Stimulated activated CD4-positive, alpha-beta T cell treated with anti-CD3 and anti-CD28 coated beads, Interleukin-1b, Interleukin-23, amount 100 ng/mL, for 1 hour (primary cell): ENCODE measurements at places on chromosomes 12 and 14.
A peak's percentile ranks its signal among the peaks of the same experiment; 100 is the strongest.

DNA sequence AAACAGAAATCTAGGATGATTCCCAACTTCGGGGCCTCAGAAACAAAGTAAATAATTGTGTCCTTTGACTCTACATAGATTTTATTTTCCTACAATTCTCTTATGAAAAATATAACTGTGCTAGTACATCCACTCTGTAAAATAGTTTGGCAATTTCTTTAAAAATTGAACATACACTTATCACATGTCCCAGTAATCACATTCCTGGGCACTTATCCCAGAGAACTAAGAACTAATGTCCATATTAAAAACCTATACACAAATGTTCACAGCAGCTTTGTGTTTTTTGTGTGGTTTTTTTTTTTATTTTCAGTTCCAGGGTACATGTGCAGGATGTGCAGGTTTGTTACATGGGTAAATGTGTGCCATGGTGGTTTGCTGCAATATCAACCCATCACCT lies 99.0 kb downstream of the KCNH5 start:
- DNase-seq, result no peak

GRCh38 chr12:92039046-92039445 lies 106.6 kb downstream of the BTG1 start:
- no peak for DNase-seq

GRCh38 chr14:89406941-89407340 lies 10.1 kb downstream of the FOXN3 start:
- DNase-seq, result no peak

DNA sequence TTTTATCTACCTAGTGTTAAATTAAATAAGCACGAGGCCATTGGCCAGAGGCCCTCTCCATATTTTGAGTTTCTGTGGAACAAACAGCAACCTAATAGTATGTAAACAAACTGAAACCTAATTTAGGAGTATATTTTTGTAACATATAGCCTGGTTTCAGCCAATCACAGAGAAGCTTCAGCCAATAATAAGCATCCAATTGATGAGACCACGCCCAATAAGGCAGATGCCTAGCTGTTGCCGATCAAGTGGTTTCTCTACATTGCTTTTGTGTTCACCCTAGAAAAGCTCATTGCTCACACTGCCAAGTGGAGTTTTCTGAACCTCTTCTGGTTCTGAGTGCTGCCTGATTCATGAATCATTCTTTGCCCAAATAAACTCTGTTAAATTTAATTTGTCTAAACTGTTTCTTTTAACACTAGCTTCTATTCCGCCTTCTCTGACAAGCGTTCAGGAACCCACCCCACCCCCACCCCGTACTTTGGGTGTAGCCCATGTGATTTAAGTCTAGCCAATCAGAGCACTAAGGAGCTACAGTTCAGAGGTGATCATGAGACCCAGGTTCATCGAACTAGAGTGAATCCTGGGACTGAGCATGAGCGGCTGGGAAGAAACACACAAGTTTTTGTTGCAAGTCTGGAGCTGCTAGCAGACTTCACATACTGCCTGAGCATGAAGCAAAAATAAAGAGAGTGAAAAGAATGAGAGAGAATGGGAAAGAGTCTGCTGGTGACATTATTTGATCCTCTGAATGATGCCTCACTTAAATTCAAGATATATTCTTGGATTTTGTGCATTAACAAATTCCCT lies 21.5 kb upstream of the LTA4H start:
- DNase-seq, result no peak

DNA sequence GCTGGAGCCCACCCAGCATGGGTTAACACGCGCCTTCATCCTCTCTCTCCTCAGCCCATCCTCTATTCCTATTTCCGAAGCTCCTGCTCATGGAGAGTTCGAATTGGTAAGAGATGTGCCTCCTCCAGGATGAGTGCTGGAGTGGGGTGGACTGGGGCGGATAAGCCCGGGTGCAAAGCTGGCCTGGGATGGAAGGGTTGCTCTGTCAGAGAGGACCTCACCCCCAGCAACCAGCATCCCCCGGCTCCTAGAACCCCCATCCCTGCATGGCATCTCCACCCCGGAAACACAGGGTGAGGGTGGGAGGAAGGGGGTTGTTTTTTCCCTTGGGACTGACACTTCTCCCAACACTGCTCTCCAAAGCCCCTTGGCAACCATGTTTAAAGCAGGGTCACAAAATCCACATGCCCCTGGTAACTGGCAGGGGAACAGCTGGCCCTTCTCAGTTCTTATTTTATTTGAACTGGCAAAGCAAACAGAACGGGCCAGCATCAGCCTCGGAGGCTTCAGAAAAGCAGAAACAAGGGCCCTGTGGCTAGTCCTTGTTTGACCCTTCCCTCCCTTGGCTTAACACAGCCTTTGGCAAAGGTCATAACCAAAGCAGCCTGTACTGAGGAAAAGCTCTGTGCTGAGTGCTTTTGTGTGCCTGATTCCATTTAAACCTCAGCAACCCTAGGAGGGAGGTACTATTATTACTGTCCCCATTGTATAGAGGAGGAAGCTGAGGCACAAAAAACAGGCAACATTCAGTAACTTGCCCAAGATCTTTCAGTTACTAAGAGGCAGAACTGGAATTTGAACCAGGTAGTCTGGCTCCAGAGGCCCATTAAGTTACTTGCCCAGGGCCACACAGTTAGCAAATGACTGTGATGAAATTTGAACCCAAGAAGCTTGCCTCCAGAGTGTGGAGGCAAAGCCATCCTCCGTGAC lies 4.2 kb downstream of the GSTZ1 start:
- DNase-seq, result no peak

- DNase-seq, result peak; percentile 21
Observed at GRCh38 chr14:73591690-73592449, at the start of gene ACOT4. Gene ACOT4 (plus strand): TSS chr14:73591873. CDS start chr14:73591960, 87 bp downstream.

DNA sequence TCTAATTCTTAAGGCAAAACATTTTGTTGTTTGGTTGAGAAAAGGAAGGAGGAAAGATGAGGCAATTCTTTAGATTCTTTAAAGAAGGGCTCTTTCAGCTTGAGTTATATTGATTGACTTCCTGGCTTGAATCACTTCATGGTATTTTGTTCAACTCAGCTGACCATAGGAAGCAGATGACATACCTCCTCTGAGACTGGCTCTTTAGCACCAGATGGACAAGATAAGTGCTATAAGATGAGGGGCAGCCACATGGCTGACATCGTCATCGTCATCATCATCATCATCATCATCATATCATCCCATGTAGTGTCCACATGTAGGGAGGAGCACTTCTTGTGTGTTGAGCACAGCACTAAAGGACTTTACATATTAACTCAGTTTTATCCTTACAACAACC lies 81.3 kb downstream of the SSPN start:
- no peak for DNase-seq

DNA sequence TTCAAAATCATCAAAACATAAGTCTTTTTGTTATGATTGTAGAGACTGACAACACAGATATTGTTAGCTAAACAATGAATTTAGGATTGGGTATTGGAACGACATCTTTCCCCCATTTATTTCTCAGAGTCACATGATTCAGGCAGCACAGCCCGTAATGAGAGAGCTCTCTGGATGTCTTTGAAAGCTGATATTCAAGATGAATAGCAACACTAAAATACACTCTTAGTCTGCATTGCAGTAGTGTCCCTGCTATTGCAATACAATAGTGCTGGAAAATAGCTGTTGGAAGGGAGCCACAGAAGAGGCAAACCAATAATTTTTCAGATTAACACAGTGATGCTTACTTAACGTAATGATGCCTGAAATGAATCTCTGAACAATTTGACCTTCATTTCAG lies 9.9 kb downstream of the GTSF1 start:
- DNase-seq, result no peak

GRCh38 chr14:102157346-102157745 lies 17.6 kb downstream of the WDR20 start:
- DNase-seq, result no peak

DNA sequence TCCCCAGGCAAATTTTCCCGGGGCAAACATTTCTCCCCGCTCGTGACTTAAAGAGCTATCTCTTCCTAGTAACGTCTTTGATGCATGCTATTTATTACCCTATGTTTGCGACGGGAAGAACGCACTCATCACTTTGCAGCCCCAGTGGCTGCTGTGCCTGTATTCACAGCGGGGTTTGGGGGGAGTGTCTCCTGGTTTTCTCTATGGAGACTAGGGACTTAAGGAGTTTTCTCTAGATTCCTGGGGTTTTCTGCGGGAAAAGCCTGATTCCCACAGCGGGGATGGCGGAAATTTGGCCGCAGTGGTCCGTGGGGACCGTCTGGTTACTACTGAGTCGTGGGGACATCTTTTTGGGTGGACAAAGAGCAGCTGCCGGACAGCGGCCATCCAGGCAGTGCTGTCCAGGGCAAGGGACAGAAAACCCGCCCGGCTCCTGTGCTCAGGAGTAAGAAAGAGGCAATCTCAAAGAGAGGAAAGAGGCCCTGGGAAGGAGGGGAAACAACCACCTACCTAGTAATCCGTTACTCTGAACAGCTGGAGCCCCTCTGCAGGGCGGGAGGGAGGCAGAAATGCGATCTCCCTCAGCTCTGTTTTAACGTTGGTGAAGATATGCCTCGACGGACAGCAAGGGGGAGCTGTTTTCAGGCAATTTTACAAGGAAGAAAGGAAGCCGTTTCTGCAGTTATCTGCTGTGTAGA lies 771 bp upstream of the AVPR1A start:
- no peak for DNase-seq

- DNase-seq, result no peak
Observed at GRCh38 chr12:50483488-50483887, 21.3 kb upstream of the DIP2B start.

DNA sequence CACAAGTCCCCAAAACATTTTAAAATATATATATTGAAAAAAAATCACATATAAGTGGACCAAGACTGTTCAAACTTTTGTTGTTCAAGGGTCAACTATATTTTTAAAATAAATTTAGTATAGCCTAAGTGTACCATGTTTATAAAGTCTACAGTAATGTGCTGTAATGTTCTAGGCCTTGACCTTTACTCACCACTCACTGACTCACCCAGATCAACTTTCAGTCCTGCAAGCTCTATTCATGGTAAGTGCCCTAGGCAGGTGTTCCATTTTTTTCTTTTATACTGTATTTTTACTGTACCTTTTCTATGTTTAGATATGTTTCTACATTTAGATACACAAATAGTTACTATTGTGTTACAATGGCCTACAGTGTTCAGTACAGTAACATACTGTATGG lies 23.4 kb upstream of the TMTC1 start:
- no peak for DNase-seq

GRCh38 chr12:68591734-68592418 lies 18.8 kb upstream of the RAP1B start:
- DNase-seq, result no peak
